Putamen (tissue), 1 donor: ENCODE measurements at places on chromosomes 16 and 17.
A peak's percentile ranks its signal among the peaks of the same experiment; 100 is the strongest.

GRCh38 chr17:28096756-28097155, 54.3 kb downstream of the NLK start:
- DNase-seq: no peak

- no peak for DNase-seq
Observed at GRCh38 chr16:70740174-70740913, 54.5 kb upstream of the MTSS2 start.

GRCh38 chr17:52011064-52011463, 147.4 kb downstream of the CA10 start:
- no peak for DNase-seq

DNA sequence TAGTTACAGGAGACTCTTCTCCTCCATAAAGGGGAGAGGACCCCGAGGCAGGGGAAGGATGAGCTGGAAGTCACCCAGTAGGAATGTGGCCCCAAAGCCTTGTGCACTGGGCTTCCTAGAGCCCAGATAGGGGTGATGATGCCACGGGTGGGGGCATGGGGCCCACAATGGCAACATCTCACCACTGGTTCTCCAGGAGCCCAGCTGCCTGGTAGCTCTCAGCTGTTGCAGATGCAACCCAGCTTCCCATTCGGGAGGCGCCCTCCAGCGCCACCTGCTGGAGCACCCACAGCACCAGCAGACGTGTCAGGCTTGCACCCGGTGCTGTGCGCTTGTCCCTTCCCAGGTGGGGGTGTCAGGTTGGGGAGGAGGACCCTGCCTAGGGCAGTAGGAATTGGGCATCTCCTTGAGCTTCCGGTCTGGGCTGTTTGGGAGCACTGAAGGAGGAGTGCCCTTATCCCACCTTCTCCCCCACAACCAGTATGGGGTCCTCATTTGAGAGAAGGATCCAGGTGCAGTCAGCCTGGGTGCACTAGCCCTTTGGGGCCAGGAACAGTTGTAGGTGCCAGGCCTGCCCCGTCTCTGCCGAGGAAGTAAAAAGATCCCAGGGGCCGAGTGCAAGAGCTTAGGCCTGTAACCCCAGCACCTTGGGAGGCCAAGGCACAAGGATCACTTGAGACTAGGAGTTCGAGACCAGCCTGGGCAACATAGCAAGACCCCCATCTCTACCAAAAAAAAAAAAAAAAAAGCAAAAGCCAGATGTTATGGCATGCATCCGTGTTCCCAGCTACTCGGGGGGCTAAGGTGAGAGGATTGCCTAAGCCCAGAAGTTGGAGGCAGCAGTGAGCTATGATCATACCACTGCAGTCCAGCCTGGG, 14.4 kb downstream of the CDIPT start:
- peak; percentile 51 for DNase-seq

DNA sequence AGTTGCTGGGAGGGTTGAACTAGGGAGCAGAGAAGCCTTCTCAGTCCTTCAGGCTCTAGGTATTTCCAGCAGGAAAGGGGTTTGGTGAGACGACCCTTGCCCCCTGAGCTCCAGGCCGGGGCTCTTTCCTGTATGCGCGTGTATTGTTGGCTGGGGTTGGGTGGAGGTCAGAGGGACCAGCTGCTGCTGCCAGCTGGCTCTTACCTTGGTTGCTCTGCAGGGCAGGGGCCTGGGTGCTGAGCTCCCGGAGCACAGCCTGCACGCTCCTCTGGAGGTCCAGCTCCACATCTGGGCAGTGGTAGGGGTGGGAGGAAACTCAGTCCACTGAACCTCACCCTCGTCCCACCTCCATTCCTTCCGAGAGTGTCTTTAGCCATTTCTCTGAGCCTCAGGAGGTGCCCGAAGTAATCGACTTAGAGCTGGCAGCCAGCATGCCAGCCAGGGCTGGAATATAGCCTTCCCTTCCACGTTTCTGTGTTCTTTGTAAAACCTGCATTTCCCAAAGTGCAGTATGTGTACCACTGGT, 28.0 kb downstream of the PIK3R6 start:
- DNase-seq: no peak

- peak; percentile 49 for DNase-seq
Observed at GRCh38 chr16:87119168-87119567, 198.0 kb downstream of the C16orf95 start.

GRCh38 chr16:58425245-58425644, 33.0 kb downstream of the GINS3 start:
- no peak for DNase-seq

DNA sequence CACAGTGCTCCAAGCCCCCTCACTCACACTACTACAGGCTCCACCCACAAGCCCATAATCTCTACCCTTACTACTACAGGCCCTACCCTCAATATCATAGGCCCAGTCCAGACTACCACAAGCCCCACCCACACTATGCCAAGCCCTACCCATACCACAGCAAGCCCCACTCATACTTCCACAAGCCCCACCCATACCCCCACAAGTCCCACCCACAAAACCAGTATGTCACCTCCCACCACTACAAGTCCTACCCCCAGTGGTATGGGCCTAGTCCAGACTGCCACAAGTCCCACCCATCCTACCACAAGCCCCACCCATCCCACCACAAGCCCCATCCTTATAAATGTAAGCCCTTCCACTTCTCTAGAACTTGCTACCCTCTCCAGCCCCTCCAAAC, 13.8 kb downstream of the RIPOR1 start:
- DNase-seq: no peak

GRCh38 chr17:53950207-53950857, 127.6 kb downstream of the KIF2B start:
- no peak for DNase-seq

DNA sequence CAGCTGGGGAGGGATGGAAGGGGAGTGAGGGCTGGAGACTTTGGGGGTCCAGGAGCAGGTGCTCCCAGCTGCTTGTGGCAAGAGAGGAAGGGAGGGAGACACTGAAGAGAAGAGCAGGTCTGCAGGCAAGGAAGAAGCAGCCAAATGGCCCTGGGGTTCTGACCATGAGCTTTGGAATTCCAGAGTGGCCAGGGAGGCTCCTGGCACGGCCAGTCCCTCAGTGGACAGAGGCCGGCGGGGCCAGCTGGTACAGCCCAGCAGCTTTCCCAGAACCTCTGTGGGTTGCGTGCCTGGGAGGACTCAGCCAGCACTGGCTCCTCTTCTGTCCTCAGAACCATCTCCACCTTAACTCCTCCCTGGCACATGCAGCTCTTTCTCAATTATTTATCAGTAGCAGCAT, 233.0 kb downstream of the MSI2 start:
- no peak for DNase-seq
